ENCODE measurements at places on chromosomes 16 and 17. TPM values are rescaled to one million over a fixed set of nuclear protein-coding genes. Genes with fewer than 3 reads are reported as not detected.

DNA sequence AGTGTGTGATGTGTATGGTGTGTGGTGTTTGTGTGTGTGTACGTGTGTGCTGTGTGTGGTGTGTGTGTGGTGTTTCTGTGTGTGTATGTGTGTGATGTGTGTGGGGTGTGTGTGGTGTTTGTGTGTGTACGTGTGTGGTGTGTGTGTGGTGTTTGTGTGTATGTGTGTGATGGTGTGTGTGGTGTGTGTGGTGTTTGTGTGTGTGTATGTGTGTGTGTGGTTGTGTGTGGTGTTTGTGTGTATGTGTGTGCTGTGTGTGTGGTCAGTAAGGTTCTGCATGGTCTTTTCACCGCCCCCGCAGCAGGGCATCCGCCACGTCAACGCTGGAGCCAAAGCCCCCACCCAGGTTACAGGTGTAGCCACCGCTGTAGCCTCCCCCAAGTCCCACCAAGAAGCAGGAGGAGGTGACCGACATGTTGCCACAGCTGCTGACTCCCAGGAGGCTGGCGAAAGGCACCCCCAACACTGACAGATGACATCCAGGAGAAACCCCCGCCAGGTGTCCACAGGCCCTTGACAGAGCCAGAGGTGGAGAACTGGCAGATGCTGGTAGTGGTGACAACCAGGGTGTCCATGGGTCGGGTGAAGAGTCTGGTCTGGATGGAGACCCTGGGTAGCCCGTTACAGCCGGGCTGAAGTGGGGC lies 9.3 kb upstream of the KRT17 start:
- DNase-seq: no peak

- no peak for DNase-seq
These were observed 68.7 kb downstream of the TTC19 start for GRCh38 chr17:16068323-16068722.

- DNase-seq: no peak
These were observed 3.4 kb downstream of the ALDOA start for GRCh38 chr16:30068750-30069610.

DNA sequence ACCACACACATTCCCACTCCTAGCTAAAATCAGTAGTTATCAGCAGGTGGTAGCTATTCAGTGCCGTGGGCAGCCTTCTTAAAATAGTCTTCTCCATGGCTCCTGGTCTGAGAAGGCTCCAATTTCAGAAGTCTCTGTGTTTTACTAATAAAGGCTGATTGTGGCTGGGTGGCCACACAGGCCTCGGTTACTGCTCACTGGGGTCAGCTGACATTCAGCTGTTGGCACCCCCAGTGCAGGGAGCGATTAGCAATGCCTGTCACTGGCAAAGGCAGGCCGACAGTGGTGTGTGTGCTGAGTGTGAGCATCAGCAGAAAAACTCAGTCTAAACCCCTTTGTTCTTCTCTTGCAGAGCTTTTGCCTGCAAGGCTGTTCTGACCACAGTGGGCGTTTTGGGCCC lies 16.6 kb upstream of the DBNDD1 start:
- DNase-seq: no peak

DNA sequence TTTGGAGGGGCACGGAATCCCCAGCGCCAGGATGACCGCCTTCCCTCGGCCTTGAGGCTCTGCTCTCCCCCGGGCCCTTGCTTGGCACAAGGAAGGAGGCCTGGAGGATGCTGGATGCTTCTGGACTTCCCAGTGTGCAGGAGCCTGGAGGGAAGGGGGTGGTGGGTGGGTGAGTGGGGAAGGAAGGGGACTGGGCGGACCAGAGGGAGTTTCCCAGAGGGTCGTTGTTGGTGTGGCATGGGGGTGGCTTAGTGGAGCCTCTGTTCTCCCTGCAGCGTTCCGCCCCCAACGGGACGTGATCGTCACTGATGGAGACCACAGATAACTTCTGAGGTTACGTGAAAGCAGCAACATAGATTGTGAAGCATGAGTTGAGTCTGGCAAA lies 140.0 kb downstream of the IRF8 start:
- no peak for DNase-seq

DNA sequence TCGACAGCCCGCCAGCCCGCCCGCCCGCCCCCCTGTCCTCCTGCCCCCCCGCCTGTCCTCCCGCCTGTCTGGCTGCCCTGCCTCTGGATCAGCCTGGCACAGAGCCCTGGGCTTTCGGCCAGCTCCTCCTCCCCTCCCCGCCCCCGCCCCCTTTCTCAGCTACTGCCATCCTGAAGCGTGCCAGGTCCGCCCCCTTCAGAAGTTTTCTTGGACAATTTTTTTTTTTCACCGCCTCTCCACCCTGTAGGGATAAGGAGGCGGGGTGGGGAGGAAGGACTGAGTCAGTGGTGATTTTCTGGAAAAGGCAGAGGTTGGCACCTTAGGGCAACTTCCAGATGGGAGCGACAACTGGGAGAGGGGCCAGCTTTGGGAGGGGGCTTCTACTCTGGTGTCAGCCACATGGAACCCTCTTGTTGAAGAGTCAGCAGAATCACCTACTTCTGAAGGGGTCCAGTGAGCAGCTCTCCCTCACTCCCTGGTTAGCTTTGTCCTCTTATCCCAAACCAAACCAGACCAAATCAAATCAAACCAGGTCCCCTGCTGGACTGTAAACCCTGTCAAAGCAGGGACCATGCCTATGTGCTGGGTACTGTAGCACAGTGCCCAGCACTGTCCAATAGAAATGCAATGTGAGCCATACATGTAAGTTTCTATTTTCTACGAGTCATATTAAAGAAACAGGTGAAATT lies 19.7 kb downstream of the IGF2BP1 start:
- peak; percentile 89 for DNase-seq

DNA sequence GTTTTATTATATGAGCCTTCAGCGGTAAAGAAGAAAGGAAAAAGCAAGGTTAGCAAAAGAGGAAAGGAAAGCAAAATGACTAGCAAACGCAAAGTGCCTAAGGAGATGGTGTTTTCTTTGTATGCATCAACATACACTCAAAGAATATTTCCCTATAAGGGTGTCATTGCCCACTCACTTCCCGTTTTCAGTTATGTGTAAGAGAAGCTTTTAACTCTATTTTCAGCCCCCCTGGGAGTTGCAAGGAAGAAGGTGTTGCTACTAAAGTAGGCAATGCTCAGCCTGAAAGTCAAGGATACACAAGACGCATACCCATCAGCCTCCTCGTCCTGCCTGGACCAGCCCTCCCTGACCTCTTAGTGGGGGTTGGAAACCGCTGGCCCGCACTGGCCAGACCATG lies 267.7 kb upstream of the ZFHX3 start:
- DNase-seq: no peak

- no peak for DNase-seq
These were observed 171.9 kb upstream of the RPH3AL start for GRCh38 chr17:524406-524950.

- DNase-seq: peak; percentile 99
These were observed at the start of gene NSRP1 for GRCh38 chr17:30116661-30117551. TSS of gene NSRP1 (plus strand) at chr17:30116816. CDS start at chr17:30116844, 28 bp downstream.

GRCh38 chr16:20976576-20976975 lies 76.0 kb downstream of the LYRM1 start:
- no peak for DNase-seq

Gene SOX15
- total RNA-seq: not detected

Gene MT1X
- 106 TPM for total RNA-seq

Data from Daoy (cell line).